Esophagus squamous epithelium (tissue), 5 donors: ENCODE measurements at places on chromosomes 12 and 14. TPM values are rescaled to one million over a fixed set of nuclear protein-coding genes. Genes with fewer than 3 reads are reported as not detected.

- no peak overlapping the region for H3K27ac ChIP-seq
- no peaks in the 10 kb centered on the region for H3K4me1 ChIP-seq
- H3K36me3 ChIP-seq = no peaks in the 10 kb centered on the region
- no peak overlapping the region for H3K4me3 ChIP-seq
Measured at GRCh38 chr14:99660794-99661193, 15.9 kb downstream of the HHIPL1 start.

- no peak overlapping the region for H3K4me3 ChIP-seq
- peaks cover 6% of the 10 kb centered on the region for H3K4me1 ChIP-seq
- H3K27ac ChIP-seq = no peak overlapping the region
- DNase-seq = no peak
- H3K36me3 ChIP-seq = no peaks in the 10 kb centered on the region
Measured at GRCh38 chr12:27966870-27967269, 5.7 kb downstream of the PTHLH start.

DNA sequence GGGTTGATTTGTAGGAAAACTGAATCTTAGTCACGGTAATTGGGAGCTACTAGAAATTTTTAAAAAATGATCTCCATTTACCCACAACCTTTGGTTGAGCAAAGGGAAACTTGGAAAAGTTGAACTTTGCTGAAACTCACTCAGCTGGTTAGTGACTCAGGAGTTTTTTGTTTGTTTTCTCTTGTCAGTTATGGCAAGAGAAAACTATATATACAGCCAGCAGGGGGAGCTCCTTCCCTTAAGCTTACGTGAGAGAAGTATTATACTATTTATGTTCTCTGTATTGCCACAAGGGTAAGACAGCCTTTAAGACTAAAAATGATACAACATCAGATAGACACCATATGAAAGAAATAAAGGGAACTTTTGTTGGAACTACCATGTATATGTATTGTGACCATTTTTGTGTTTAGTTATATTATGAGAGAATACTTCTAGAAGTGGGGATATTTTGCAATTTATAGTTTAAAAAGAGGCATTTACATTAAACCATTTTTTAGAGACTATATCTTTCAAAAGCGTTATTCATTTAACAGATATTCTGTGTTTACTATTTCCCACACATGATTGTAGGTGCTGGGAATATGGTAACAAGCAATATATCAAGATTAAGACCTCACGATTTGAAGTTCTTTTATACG lies 28.1 kb upstream of the TBC1D30 start:
- H3K27me3 ChIP-seq = peaks cover 13% of the 10 kb centered on the region
- no peaks in the 10 kb centered on the region for H3K4me1 ChIP-seq
- H3K4me3 ChIP-seq = no peak overlapping the region
- H3K36me3 ChIP-seq = no peaks in the 10 kb centered on the region
- H3K27ac ChIP-seq = no peak overlapping the region

GRCh38 chr14:70265422-70265821 lies 76.7 kb upstream of the SLC8A3 start:
- DNase-seq = no peak
- H3K4me1 ChIP-seq = no peaks in the 10 kb centered on the region
- H3K27me3 ChIP-seq = peaks cover 27% of the 10 kb centered on the region
- H3K36me3 ChIP-seq = no peaks in the 10 kb centered on the region

DNA sequence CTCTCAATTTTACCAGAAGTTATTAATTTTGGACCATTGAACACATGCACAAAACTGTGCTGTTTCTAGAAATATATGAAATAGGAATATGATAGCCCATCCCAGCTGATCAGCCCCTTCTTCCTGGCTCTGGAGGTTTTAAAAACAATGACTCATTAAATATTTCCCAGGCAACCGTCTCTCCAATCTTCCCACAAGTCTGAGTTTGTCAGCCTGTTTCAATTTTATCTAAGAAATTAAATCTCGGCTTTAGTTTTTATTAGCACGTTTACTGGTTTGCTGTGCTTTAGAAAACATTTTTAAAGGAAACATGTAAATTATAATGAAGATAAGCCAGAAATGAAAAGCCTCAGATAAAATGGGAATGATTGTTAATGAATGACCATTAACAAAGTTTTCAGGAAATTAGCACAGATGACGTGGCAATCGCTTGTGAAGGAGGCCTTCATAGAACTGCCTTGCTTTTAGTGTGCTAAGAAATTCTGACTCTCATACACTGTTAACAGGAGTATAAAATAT lies 89.3 kb upstream of the RAP1B start:
- no peaks in the 10 kb centered on the region for H3K4me1 ChIP-seq
- no peaks in the 10 kb centered on the region for H3K27me3 ChIP-seq
- no peak for DNase-seq
- H3K36me3 ChIP-seq = no peaks in the 10 kb centered on the region
- no peak overlapping the region for H3K4me3 ChIP-seq

DNA sequence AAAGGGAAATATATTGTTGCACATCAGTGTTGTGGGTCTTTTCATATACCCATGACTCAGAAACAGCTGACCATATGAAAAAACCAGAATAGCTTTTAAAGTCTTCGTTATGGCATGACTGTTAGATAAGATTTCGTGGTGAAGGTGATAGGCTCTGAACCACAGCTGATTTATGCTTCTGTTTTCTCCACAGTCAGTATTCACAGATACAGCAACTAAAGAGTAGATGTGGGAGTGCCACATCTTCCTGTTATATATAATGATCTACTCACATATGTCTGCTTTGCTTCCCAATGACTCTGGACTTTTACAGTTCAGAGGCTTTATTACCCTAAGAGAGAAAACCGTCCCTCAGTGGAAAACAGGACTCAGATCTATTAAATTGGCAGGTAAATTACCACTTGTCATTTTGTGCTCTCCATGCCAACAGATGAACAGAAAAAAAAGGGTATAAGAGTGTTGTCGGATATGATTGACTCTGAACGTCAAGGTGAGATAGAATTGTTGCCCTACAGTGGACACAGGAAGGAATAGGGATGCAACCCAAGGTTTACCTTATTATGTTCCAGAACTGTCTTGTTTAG lies 1037.1 kb downstream of the GALC start:
- no peak overlapping the region for H3K27ac ChIP-seq
- H3K36me3 ChIP-seq = no peaks in the 10 kb centered on the region
- DNase-seq = no peak
- H3K4me1 ChIP-seq = no peaks in the 10 kb centered on the region
- H3K4me3 ChIP-seq = no peak overlapping the region
- H3K27me3 ChIP-seq = no peaks in the 10 kb centered on the region

- H3K27ac ChIP-seq = no peak overlapping the region
- no peaks in the 10 kb centered on the region for H3K4me1 ChIP-seq
- H3K36me3 ChIP-seq = no peaks in the 10 kb centered on the region
- no peak for DNase-seq
Measured at GRCh38 chr14:24927809-24928208, 122.1 kb downstream of the STXBP6 start.

The PLEKHD1 gene
- not detected for total RNA-seq

GRCh38 chr12:18683327-18684013 lies 54.3 kb downstream of the PLCZ1 start:
- no peaks in the 10 kb centered on the region for H3K4me1 ChIP-seq
- H3K36me3 ChIP-seq = no peaks in the 10 kb centered on the region
- no peak overlapping the region for H3K27ac ChIP-seq
- H3K27me3 ChIP-seq = no peaks in the 10 kb centered on the region

GRCh38 chr12:92488735-92489134 lies 214.1 kb upstream of the PLEKHG7 start:
- H3K4me3 ChIP-seq = no peak overlapping the region
- H3K27me3 ChIP-seq = no peaks in the 10 kb centered on the region
- H3K27ac ChIP-seq = no peak overlapping the region
- H3K36me3 ChIP-seq = no peaks in the 10 kb centered on the region
- H3K4me1 ChIP-seq = peaks cover 14% of the 10 kb centered on the region

DNA sequence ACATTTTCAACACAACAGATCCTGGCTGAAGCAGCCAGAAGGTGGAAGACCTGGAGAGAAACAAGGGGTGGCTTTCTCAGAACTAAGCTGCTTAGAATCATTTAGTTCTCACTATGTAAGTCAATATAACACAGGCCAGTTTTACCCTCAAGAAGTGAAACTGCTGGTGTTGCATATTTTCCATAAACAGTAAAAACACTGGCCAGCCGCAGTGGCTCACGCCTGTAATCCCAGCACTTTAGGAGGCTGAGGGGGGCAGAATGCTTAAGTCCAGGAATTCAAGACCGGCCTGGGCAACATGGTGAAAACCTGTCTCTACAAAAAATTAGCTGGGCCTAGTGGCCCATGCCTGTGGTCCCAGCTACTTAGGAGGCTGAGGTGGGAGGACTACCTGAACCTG lies 11.6 kb downstream of the STX2 start:
- no peaks in the 10 kb centered on the region for H3K36me3 ChIP-seq
- peak overlapping the region; percentile 20 for H3K27ac ChIP-seq
- DNase-seq = no peak
- peaks cover 14% of the 10 kb centered on the region for H3K4me1 ChIP-seq
- no peak overlapping the region for H3K4me3 ChIP-seq
- H3K27me3 ChIP-seq = no peaks in the 10 kb centered on the region

The FSCB gene
- total RNA-seq = not detected

- H3K27ac ChIP-seq = no peak overlapping the region
- no peaks in the 10 kb centered on the region for H3K36me3 ChIP-seq
- H3K4me3 ChIP-seq = no peak overlapping the region
- no peaks in the 10 kb centered on the region for H3K27me3 ChIP-seq
Measured at GRCh38 chr12:127170226-127171180, 1096.5 kb upstream of the TMEM132C start.

The SRRM4 gene
- total RNA-seq = not detected

- no peak overlapping the region for H3K27ac ChIP-seq
- H3K27me3 ChIP-seq = no peaks in the 10 kb centered on the region
- DNase-seq = no peak
- H3K36me3 ChIP-seq = no peaks in the 10 kb centered on the region
Measured at GRCh38 chr12:131054345-131055092, 100.8 kb downstream of the ADGRD1 start.

GRCh38 chr14:74614508-74615495 lies 2.8 kb upstream of the LTBP2 start:
- peaks cover 14% of the 10 kb centered on the region for H3K27me3 ChIP-seq
- H3K4me1 ChIP-seq = peaks cover 83% of the 10 kb centered on the region
- no peak overlapping the region for H3K4me3 ChIP-seq
- peak overlapping the region; percentile 53 for H3K27ac ChIP-seq
- H3K36me3 ChIP-seq = no peaks in the 10 kb centered on the region

DNA sequence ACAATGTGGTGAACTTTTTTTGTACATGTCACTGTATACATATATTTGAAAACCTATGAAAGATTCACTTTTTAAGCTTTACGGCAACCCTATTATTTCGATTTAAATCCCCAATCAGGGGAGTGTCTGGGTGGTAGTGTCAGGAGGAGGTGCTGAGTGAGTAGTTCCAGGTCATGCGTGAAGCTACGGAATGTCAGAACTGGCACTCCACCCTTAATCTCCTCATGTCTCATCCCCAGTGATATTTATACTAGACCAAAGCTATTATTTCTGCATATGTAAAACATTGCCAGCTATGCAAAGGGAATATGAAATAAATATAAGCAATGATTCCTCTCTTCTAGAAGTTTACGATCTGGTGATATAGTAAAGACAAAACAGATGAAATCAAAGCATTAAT lies 12.3 kb downstream of the NR1H4 start:
- no peak for DNase-seq
- H3K27me3 ChIP-seq = no peaks in the 10 kb centered on the region
- no peaks in the 10 kb centered on the region for H3K36me3 ChIP-seq
- no peak overlapping the region for H3K27ac ChIP-seq
- no peaks in the 10 kb centered on the region for H3K4me1 ChIP-seq

The CFAP54 gene
- 0.57 TPM for total RNA-seq
